Activated CD8-positive, alpha-beta memory T cell treated with anti-CD3 and anti-CD28 coated beads, Interleukin-2, amount 50 U/mL, for 48 hours (primary cell): ENCODE measurements at places on chromosomes 7 and 10.

DNA sequence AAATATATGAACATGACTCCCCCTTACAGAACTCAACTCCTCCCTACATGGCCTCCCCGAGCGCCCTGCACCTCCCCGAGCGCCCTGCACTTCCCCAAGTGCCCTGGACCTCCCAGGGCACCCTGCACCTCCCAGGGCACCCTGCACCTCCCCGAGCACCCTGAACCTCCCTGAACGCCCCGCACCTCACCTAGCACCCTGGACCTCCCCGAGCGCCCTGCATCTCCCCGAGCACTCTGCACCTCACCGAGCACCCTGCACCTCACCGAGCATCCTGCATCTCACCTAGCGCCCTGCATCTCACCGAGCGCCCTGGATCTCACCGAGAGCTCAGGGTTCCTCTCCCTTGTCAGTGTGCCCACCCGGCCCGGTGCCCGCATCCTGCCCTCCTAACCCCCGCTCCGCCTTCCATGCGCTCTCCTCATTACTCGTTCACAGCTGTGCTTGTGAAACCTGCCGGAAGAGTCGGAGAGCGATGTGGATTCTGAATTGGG is 134.3 kb downstream of the ACTR3B start:
- peak; percentile 39 for DNase-seq

DNA sequence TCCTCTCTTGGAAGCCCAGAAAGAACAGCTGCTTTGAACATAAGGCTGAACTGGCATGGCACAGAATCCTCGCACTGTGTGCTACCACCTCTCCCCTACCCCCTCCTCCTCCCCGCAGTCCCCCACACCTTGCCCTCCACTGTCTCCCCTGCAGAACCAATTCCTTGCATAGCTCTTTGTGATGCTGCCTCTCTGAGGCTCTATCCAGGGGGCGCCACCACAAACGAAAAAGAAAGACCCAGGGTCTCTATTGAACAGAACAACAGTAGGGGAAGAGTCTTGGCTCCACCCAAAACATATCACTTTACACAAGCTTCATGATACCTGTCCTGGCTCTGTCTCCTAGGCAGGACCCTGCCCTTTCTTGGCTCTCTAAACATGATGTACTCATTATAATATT is 26.2 kb upstream of the EBLN1 start:
- DNase-seq = no peak

GRCh38 chr7:93146472-93147141 is 1.6 kb downstream of the SAMD9L start:
- no peak for DNase-seq

DNA sequence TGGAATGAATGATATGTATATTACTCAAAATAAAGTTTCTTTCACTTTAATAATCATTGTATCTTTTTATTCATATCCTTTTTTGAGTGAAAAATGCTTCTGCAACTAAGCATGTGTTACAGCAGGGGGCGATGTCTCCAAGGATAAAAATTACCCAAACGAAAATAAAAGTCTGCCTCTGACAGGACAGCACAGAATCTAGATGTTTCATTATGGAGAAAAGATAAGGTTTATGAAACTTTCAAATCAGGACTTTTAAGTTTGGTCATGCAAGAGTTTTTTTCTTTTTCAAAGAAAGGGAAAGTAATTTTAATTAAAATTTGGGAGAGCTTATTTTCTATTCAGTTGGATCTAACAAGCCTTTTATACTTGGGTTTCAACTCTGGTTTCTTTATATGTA is 48.4 kb downstream of the TES start:
- no peak for DNase-seq

- no peak for DNase-seq
These were observed 17.4 kb upstream of the SLF2 start for GRCh38 chr10:100895346-100895745.

DNA sequence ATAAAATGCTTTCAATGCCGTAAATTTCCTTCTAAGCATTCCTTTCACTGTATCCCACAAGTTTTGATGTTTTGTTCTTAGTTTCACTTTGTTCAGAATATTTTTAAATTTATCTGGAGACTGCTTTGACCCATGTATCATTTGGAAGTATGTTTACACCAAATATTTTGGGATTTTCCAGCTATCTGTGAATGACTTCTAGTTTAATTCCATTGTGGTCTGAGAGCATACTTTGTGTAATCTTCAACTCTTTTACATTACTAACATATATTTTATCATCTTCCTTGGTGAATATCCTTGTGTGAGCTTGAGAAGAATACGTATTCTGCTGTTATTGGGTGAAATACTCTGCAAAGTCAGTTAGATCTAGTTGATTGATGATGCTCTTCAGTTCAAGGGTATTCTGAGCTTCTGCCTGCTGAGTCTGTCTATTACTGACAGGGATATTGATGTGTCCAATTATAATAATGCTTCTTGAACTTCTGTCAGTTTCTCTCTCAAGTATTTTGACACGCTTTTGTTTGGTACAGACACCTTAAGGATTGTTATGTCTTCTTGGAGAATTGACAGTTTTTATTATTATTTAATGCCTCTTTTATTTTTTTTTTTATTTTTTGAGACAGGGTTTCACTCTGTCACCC is 31.6 kb downstream of the MKLN1 start:
- no peak for DNase-seq

DNA sequence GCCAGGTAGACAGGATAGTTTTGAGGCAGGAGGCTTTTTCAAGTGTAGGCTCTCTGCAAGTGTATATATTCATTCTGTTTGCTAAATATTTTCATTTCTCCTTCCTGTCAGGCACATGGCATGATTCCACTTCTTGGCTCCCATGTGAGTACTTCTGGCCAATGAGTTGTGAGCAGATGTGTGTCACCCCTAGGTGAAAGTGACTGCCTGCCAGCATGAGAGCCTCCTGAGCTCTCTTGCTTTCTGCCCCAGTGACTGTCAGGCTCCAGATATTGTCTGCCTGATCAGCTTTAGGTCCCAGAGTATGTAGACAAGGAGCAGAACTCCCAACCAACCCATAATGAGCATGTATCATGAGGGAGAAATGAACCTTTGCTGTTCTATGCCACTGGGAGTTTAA is 257.6 kb upstream of the NPY start:
- no peak for DNase-seq
